Cardiac muscle cell (in vitro differentiated cells and primary cell): ENCODE measurements at places on chromosomes 5 and 9. TPM values are rescaled to one million over a fixed set of nuclear protein-coding genes. Genes with fewer than 3 reads are reported as not detected.

DNA sequence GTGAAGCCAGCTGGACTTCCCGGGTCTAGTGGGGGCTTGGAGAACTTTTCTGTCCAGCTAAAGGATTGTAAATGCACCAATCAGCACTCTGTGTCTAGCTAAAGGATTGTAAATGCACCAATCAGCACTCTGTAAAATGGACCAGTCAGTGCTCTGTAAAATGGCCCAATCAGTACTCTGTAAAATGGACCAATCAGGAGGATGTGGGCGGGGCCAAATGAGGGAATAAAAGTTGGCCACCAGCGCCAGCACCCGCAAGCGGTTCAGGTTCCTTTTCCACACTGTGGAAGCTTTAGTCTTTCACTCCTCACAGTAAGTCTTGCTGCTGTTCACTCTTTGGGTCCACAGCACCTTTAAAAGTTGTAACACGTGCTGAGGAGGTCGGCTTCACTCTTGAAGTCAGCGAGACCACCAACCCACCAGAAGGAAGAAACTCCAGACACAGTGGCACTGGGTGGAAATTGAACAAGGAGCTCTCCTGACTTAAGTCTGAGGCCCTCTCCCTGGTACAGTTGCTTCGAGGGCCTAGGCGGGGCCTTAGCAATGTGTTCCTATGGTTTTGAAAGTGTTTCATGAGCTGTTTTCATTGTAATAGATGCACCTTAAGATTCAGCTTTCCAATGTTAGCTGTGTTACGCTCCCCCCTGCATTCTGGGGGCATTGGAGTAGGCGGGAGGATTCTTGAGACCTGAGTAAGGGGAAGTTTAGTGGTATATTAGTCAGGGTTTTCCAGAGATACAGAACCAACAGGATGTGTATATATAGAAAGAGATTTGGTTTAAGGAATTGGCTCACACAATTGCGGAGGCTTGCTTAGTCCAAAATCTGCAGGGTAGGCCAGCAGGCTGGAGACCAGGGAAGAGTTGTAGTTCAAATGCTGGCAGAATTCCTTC is 21.5 kb upstream of the MYO10 start:
- H3K36me3 ChIP-seq: no peaks in the 10 kb centered on the region
- H3K4me1 ChIP-seq: no peaks in the 10 kb centered on the region
- H3K4me3 ChIP-seq: no peak overlapping the region
- no peaks in the 10 kb centered on the region for H3K27me3 ChIP-seq

DNA sequence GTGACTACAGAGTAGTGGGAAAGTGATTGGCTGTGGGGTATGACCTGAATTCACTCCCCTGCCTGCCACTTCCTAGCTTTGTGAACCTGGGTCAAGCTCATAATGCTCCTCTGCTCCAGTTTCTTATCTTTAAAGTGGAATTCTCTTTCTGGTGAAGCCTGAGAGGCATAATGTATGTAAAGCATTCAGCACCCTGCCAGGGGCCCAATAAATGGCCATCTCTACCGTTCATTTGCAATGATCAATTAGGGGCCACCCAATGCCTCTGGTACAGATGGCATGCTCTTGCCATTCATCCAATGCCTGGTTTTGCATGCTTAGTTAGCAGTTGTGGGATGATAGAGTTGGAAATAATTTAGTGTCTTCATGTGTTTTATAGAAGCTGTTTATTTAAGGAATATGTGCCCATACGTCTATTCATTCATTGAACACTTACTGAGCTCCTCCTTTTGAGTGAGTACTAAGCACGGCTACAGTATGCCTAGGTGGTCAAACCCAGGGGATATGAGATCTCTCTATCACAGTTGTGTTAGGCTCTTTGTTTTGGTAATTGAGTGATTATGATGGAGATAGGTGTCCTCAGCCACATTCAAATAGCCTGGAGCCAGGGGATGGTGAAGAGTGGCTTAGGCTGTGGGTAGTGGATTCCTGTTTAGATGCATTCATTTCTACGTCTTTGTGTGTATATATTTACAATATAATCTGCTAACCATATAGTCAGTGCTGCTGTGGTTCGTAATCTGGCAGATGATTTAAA is 15.3 kb downstream of the ZNF462 start:
- H3K4me3 ChIP-seq: no peak overlapping the region
- H3K4me1 ChIP-seq: peaks cover 25% of the 10 kb centered on the region
- DNase-seq: no peak
- H3K27ac ChIP-seq: peak overlapping the region; percentile 44
- no peaks in the 10 kb centered on the region for H3K36me3 ChIP-seq

Gene ZNF879
- total RNA-seq: 9.4 and 12.0 TPM in 2 replicates

Gene SPATA31C1
- total RNA-seq: not detected in 2 replicates

GRCh38 chr5:31987985-31988710 is 186.0 kb downstream of the GOLPH3 start:
- H3K27ac ChIP-seq: no peak overlapping the region
- DNase-seq: peak; percentile 93
- H3K4me1 ChIP-seq: no peaks in the 10 kb centered on the region
- H3K27me3 ChIP-seq: no peaks in the 10 kb centered on the region
- H3K36me3 ChIP-seq: no peaks in the 10 kb centered on the region
- no peak overlapping the region for H3K4me3 ChIP-seq
